ENCODE measurements at places on chromosomes 1 and 21.

GRCh38 chr1:51321924-51322280 is 8.5 kb downstream of the TTC39A start:
- DNase-seq, result no peak

GRCh38 chr1:188425687-188426086 is 1596.9 kb downstream of the PLA2G4A start:
- no peak for DNase-seq

DNA sequence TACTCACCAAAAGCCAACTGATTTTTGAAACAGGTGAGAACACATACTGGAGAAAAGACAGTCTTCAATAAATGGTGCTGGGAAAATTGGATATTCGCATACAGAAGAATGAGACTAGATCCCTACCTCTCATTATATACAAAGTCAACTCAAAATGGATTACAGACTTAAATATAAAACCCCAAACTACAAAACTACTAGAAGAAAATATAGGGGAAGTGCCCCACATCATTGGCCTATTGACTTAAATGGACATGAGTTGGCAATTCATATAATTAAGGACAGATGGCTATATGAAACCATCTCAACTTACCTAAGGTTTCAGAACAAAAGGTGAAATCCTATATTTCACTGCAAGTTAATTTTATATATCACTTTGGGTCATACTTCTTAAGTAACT is 60.1 kb downstream of the C4BPA start:
- no peak for DNase-seq

- DNase-seq, result no peak
Observed at GRCh38 chr1:181789395-181789794, 272.1 kb downstream of the ZNF648 start.

- no peak for DNase-seq
Observed at GRCh38 chr1:17802164-17802563, 47.0 kb downstream of the ACTL8 start.

DNA sequence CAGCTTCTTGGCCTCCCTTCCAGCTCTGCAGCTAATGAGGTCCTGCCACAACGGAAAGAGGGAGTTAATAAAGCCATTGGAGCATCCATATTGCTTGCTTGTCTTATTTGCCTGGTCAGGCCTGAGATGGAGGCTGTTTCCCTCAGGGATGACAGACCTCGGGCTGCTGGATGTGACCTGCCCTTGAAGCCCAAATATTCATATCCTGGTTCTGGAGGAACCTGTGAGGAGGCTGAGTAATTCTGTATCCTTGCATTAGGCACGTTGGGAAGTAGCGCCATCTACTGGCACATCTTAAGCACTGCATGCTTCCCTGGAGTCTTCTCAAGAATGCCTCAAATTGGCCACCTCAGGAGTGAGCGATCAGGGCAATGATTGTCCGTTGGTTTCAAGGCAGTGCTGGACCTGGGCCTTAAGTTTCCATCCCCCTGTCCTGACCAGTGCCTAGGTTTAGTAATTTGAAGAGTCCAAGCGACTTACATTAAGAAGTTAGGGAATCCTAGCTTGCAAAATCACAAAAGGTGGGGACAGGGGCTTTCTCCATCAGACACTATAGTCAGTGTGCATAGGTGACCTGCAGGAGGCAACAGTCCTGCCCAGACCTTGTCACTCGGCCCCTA is 13.8 kb upstream of the NASP start:
- peak; percentile 68 for DNase-seq

All from RCC 7860 (cell line).